NCI-H524 treated with DMSO at 0.1 percent for 48 hours (cell line): ENCODE measurements at places on chromosomes 16 and 17.

DNA sequence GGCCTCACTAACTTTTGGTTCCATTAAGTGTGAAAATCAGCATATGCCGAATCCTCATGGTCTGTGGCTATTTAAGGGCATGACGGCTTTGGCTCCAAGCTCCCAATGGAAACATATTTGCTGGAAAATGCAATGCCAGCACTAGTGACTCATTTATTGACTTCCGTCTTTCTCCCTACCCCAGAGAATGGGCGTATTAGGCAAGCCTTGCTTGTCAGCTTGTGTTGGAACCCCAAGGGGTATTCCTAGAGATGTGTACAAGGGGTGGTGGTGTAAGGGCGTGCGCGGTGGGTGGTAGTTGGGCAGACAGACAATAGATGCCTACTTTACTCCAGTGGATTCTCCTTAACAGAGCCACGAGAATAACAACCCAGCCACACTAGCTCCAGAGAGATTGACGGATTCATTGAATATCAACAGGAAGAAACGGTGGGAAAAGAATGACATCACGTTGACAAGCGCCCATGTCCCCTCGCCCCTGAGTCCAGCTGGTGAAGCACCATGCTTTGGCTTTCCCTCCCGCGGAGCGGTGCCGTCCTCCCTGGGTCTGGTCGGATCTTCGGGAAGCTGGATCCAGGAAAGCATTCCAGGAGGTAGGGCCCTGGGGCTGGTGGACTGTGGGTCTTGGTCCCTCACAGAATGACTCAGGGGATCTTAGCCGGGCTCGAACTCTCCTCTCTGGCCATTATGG is 10.3 kb downstream of the CD300LB start:
- DNase-seq, result no peak

- no peak for DNase-seq
Measured at GRCh38 chr17:57136355-57136754, 51.3 kb downstream of the AKAP1 start.

- DNase-seq, result no peak
Measured at GRCh38 chr17:37024181-37024637, 75.5 kb downstream of the AATF start.

GRCh38 chr17:72104863-72105234 is 16.0 kb upstream of the SOX9 start:
- no peak for DNase-seq

DNA sequence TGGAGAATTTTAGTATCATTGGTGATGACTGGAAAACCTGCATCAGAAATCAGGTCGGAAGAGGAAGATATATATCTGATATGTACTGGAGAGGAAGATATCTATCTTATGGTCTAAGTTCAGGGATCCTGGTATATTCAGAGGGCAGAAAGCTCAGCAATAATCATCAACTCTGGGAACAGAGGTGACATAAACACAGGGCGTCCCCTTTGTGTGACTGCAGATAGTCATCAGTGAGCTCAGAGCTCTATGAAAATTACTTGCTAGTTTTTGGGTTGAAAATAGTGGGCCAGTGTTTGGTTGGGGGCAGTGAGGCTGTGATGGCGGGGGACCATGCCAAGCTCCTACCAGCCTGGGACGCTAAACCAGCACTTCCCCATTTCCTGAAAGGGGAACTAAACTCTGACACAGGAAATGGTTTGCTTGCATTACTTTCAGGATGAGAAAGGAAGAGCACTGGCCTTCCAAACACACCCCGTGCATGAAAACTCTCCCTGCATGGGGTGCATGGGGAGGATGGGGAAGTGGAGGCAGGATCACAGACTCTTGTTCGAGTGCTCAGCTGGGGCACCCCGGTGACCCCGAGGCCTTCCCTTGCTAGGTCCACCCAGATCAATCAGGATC is 15.8 kb downstream of the NOD2 start:
- no peak for DNase-seq

DNA sequence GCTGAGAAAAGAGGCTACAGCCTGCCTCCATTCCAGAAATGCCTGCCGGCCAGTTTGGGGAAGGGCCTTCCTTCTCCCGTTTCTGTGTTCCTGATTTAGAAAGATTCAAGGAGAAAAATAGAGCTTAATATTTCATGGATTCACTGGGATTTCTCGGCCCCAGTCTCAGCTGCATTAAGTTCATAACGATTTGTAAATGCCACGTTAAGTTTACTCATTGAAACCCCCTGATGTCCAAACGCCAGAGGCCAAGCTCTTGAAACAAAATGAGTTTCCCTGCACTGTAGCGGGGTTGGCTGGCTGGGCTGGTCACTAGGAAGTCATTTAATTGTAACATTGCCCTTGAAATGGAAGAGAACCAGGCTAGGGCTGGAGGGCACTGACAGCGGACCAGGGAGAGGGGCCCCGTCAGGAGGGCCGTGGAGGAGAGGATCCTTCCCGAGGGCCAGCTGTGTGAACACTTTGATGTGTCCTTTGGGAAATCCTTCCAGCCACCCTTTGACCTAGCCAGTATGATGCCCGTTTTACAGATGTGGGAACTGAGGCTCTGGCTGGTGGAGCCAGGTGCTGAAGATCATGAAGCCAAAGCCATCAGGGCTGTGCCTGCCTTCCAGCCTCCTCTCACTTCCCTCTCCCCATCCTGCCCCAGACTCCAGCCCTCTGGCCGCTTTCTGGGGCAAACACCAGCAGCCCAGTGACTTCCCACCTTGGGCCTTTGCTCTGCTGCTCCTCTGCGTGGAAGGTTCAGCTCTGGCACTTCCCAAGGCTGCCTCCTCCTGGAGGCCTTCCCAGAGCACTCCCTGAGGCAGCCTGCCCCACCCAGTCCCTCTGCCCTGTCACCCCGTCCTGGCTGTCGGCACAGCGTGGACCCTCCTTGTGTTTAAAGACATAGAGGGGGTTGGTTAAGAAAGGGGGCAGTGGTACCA is 220.6 kb downstream of the KATNIP start:
- DNase-seq, result no peak

- DNase-seq, result no peak
Measured at GRCh38 chr17:1323336-1323735, 43.9 kb downstream of the TRARG1 start.
